ENCODE measurements at places on chromosomes 16 and 17. TPM values are rescaled to one million over a fixed set of nuclear protein-coding genes. Genes with fewer than 3 reads are reported as not detected.

GFER gene
- total RNA-seq: 6.4 TPM

ASB16 gene
- not detected for total RNA-seq

CTRB2 gene
- not detected for total RNA-seq

XYLT1 gene
- 21.9 TPM for total RNA-seq

CDH13 gene
- total RNA-seq: 115 TPM

GCGR gene
- not detected for total RNA-seq

SLX1B gene
- 8.0 TPM for total RNA-seq

ARL4D gene
- total RNA-seq: 15.7 TPM

TSPOAP1 gene
- total RNA-seq: under 0.01 TPM

SPNS2 gene
- total RNA-seq: 0.23 TPM

CCL2 gene
- 17.9 TPM for total RNA-seq

SLC13A5 gene
- total RNA-seq: 0.15 TPM

CDH5 gene
- 23.2 TPM for total RNA-seq

NPIPA1 gene
- 92.0 TPM for total RNA-seq

TBC1D3H gene
- not detected for total RNA-seq

Measured in smooth muscle cell of the coronary artery (primary cell).